ENCODE measurements at places on chromosomes 3 and 15.

DNA sequence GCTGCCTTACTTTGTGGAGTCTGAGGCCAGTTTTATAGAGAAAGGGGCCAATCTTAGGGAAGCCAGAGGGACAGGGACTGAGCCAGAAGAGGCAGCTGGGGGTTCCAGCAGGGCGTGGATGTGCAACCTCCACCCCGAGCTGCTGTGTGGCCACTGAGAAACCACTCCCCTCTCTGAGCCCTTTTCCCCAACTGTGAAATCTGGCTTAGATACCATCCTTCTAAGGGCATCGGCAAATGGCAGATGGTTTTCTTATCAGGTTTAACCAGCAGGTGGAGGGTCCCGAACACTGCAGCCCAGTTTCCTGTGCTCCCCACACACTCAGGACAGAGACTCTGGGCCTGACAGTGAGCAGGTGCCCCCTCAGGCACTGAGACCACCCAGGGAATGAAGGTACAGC, 55.8 kb upstream of the SLC6A6 start:
- DNase-seq: no peak

DNA sequence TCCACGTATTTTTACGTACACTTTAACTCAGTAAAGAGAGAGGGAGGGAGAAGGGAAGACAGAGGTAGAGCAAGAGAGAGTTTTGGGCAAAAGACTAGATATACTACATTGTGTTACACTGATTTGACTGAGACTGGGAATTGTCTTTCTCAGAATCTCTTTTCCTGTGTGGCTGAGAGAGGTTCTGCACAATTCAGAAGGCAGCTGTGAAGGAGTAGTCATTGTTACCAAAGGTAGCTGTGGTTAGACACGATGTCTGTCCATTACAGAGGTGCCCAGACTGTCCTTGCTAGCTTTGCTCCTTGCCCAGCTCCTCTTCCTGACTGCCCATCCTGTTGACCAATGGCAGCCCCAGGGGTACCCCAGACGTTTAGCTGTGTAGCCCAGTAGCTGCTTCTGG, 577.5 kb upstream of the CBLB start:
- DNase-seq: no peak

- DNase-seq: no peak
Observed at GRCh38 chr15:27956285-27956684, 142.8 kb downstream of the OCA2 start.

- DNase-seq: no peak
Observed at GRCh38 chr3:101976473-101976872, 127.2 kb downstream of the NFKBIZ start.

DNA sequence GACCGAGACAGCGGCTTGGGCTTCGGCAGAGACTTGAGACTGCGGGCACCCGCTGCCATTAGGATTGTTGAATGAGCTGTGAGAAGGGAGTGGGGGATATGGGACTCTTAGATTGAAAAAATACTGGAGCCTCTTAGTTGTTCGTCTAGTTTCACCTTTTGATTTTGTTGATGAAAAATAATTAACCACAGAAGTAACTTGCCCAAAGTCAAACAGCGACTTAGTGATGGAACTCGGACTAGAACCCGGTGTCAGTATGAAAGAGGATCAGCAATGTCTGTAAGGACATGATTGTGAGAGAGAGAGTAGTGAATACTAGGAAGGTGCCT, 510 bp upstream of the GOLGB1 start:
- DNase-seq: no peak

DNA sequence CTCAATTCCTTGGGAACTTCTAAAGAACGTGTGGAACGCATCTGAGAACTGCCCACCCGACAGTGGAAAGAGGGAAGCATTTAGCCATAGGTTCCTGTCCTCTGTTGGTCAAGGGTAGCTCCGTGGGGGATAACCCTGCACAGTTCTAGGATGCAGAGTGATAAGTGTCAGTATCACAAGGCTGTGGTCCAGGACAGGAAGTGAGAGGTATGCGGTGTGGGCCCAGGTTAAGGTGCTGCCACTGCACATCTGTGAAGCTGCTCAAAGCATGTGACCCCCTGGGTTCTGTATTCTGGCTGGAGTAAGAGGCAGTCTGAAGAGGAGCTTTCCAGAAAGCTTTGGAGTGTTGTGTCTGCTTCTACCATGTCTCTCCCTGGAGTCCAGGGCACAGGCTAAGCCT, 51.7 kb upstream of the HES1 start:
- no peak for DNase-seq

DNA sequence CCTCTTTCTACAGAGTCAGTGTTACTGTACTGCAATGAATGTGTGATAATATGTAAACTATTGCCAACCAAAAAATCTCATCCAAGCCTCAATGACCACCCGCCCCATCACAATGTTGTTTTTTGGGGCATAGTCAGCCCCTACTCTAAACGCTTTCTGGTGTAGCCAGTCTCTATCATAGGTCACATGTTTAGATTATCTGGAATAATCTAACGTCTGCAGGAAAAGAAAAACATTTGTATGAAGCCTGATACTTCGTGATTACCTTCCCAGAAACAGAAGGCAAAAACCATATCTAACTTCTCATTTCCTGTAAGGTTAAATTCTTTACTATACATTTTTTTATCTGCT, 1331.8 kb upstream of the GBE1 start:
- no peak for DNase-seq

GRCh38 chr3:105869861-105870755, 1.3 kb upstream of the CBLB start:
- DNase-seq: no peak

- DNase-seq: no peak
Observed at GRCh38 chr3:36894914-36895313, 49.9 kb downstream of the TRANK1 start.

DNA sequence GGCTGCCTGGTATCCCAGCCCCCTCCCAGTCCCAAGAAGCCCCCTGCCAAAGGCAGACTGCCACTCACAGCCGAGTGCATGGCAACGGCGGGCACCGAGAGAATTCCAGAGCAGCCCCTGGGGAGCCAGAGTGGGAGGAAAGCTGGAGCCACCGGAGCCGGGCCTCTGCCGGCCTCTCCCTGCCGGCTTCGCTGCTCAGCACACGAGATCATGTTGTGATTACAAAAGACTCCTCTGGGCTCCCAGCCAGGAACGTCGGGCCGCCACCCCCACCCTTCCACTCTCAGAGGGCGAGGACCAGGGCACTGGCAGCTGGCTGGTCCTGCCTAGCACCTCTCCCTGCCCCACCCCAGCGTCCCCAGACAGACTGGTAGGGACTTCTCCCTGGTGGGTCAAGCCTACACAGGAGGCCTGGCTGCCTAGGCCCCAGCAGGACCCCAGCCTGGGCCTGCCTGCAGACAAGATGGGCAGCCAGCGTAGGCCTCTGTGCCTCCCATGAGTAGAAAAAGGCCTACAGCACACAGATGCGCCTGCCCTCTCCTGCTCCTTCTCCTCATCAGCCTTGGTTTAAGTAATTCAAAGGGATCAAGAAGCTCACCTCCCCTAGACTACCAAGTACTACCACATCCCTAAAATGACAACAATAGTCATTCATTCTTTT, at the start of gene CCDC9B:
TSS of gene CCDC9B (minus strand) at position 200 of the 661 bp plus-strand sequence. CDS start at position 80, 120 bp downstream.
- peak; percentile 65 for DNase-seq

DNA sequence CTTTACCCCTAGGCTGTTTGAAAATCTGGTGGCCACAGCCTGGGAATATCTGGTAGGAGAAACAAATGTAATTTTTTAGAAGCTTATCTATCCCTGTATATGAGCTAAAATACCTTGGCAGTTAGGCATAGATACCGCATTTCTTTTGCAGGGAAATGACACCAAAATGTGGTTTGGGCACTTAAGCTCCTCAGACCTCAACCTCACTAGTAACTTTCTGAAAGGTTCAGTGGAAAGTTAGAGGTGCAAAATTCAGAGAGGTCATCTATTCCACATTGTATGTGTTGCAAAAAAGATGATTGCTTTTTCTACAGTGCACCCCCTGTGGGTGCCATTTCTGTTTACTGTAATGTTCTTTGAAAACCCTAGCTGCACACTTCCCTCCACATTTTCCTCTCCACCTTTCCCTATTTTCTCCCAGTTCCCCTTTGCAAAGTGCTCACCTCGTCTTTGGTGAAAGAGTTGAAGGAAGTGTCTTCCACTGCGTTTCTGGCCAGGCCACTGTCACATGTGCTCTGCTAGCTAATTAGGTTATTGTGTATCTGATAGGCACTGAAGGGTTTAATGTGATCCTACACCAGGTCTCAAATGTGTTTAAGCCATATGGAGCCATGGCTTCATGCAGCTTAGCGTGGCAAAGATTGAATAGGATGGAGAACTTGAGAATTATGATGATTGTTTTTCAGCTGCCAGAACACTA, 1.3 kb downstream of the SACM1L start:
- no peak for DNase-seq

DNA sequence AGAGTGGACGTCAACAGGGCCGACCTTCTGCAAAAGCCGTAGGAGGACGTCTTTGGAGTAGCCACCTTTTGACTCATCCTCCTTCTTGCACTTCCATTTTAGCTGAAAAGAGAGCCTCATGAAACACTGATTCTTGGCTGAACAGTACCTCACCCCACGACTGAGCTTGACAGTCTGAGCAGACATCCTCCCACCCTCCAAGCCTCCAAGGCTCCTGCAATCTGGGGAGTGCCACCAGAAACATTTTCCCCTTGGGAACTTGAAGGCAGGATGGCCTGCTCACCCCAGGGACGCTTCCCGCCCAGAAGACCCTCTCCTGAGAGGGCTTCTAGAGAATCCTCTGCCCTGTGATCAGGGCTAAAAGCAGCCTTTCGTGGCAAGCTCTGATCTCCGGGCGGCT, 5.2 kb downstream of the C15orf62 start:
- DNase-seq: no peak

- no peak for DNase-seq
Observed at GRCh38 chr15:39358441-39359041, 222.3 kb upstream of the THBS1 start.

DNA sequence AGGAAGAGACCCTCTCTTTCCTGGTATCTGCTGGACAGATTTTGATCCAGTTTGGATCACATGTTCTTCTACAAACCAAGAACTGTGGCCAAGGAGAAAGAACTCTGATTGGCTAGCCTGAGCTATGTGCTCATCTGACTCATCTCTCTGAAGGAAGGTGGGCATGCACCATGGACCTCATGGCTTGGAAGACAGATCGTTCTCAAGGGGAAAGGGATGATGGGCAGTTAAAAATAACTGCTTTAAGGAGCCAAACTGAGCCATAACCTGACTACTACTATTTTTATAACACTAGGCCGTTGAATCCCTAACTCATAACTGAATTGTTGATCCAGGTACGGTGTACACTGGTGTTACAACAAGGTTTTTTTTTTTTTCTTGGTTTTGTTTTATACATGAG, 112.4 kb downstream of the B3GALNT1 start:
- no peak for DNase-seq

GRCh38 chr3:55500555-55501330, 13.6 kb upstream of the WNT5A start:
- DNase-seq: no peak
